ENCODE measurements at places on chromosomes 3 and 15.

GRCh38 chr15:89679212-89679611 is at the start of gene PLIN1:
PLIN1 (minus strand) TSS chr15:89679367; CDS start chr15:89677489, 1,878 bp downstream.
- DNase-seq = no peak

- no peak for DNase-seq
Measured at GRCh38 chr15:31439328-31439727, 112.7 kb downstream of the KLF13 start.

- DNase-seq = no peak
Measured at GRCh38 chr3:43178891-43179366, 73.0 kb upstream of the POMGNT2 start.

- DNase-seq = no peak
Measured at GRCh38 chr3:169822540-169822939, 9.8 kb upstream of the LRRC34 start.

- no peak for DNase-seq
Measured at GRCh38 chr3:13248640-13249039, 171.5 kb downstream of the NUP210 start.
